ENCODE measurements at places on chromosomes 2 and 18.

GRCh38 chr2:41836948-41837347 is 210.9 kb upstream of the PKDCC start:
- H3K4me1 ChIP-seq: peaks cover 12% of the 10 kb centered on the region
- H3K27me3 ChIP-seq: peaks cover 48% of the 10 kb centered on the region
- H3K27ac ChIP-seq: no peak overlapping the region
- H3K36me3 ChIP-seq: no peaks in the 10 kb centered on the region

DNA sequence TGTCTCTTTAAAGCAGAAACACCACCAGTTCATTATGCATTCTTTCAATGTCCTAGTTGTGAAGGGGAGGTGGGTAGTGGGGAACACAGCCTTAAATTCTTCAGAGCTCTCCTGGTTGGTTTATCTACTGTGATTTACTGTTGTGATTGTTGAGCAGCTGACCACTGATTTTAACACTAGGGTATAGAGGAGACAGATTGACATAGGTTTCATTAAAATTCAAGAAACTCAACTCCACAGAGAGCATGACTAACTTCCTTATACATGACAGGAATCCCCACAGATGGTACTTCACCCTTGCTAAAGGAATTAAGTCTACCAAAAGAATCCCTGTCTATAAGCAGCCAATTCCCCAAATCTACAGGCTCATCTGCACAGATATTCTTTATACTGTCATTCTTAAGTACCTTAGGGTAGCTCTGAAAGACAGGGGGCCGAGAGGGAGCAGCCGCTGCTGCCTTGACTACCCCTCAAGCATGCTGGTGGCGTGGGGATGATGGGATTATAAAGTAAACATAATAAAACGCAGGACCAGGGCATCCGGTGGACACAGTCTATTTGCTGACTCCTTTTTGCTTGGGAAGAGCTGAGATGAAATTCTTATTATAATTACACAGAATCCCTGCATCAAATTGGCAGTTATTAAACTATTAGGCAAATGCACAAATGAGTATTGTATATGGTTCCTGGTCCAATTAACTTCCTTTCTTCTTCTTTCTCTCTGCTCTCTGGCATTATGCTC is 1377.6 kb upstream of the PIK3C3 start:
- H3K4me1 ChIP-seq: no peaks in the 10 kb centered on the region
- H3K4me3 ChIP-seq: no peak overlapping the region
- DNase-seq: no peak

DNA sequence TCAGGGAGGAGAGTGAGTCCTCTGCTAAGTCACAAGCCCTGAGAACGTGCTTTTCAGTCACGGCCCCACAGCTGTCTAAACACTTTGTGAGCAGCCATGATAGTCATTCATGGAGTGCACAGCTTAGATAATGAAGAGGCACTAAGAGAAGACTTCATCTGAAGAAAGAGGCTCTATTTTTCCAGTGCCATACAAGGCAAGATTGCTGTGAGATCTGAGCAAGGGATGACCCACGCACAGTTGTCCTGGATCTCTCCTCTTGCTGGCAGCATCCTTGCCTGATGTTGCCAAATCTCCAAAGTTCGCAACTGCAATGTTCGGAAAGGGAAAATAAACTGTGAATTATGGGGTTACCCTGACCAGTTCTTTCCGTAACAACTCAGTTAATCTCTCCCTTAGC is 418.7 kb downstream of the MEIS1 start:
- H3K27ac ChIP-seq: no peak overlapping the region
- DNase-seq: no peak
- H3K27me3 ChIP-seq: no peaks in the 10 kb centered on the region
- no peak overlapping the region for H3K4me3 ChIP-seq
- no peaks in the 10 kb centered on the region for H3K36me3 ChIP-seq

- no peak overlapping the region for H3K4me3 ChIP-seq
- peaks cover 12% of the 10 kb centered on the region for H3K36me3 ChIP-seq
- H3K27ac ChIP-seq: no peak overlapping the region
- no peaks in the 10 kb centered on the region for H3K27me3 ChIP-seq
- no peak for DNase-seq
Measured at GRCh38 chr2:73588177-73588576, 54.0 kb downstream of the NAT8 start.

- peak overlapping the region; percentile 83 for H3K4me3 ChIP-seq
- H3K36me3 ChIP-seq: no peaks in the 10 kb centered on the region
- no peaks in the 10 kb centered on the region for H3K27me3 ChIP-seq
- peaks cover 11% of the 10 kb centered on the region for H3K4me1 ChIP-seq
Measured at GRCh38 chr2:113157118-113157896, 16.5 kb upstream of the PSD4 start.
